ENCODE measurements at places on chromosomes 2 and 18.

- no peak for DNase-seq
Observed at GRCh38 chr2:9791711-9792110, 51.6 kb upstream of the TAF1B start.

- DNase-seq = no peak
Observed at GRCh38 chr18:78793313-78794070, 186.1 kb upstream of the SALL3 start.

GRCh38 chr2:39234754-39235153 is 9.0 kb downstream of the CDKL4 start:
- no peak for DNase-seq

- peak; percentile 87 for DNase-seq
Observed at GRCh38 chr2:36516136-36516870, 81.7 kb downstream of the FEZ2 start.

DNA sequence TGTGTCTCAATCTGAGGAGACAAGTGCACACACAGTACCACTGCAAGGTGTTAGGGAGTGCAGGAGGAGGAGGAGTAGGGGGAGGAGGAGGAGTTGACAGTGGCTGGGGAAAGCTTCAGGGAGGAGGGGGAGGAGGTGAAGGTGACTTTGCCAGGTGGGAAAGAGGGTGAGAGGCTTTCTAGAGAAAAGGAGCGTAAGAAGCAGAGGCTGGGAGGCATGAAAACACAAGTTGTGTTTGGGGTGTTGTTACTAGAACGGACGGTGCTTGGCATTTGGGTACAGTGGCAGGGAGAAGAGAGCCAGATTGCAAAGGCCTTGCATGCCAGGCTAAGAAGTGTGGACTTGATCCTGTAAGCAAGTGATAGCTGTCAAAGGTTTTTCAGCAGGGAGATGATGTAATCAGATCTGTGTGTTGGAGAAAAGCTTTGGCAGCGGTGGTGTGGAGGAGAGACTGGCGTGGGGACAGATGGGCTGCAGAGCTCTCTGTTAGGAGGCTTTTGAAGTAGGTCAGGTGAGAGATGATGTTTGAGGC is 16.2 kb downstream of the TANC1 start:
- no peak for DNase-seq

DNA sequence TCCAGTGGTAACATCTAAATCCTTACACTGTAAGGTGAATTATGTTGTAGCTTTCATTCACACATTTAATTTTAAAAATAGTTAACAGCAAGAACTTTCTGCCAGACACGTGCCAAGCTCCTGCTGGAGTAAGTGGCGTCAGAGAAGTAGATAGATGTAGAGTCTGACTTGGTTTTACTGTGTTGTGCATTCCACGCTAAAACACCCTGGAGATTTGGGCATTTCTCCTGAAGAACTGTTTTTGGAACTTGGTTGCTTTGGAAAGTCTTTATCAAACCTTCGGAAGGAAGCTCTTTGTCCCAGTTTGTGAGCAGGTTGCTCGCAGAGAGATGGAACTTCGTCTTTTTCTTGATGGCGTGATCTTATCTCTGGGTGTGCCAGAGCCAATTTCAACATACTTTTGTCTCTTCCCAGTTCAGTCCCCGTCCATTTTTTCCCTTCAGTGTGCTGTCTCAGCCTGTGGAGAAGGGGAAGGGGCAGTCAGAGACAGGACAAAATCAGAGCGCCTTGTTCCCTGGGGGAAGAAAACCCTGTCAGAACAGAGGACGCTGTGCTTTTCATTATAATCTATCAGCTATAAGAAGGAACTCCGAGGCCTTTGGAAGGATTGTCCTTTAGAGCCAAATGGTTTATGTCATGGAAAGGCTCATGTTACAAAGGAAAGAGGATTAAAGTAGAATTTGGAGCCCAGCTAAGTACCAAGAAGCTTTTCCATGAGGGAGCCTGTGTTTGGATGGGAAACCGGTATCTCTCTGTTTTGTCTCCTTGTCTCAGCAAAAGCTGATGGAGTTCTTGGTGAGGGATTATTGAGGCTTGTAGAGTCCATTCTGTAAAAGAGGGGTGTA is 18.9 kb downstream of the GRHL1 start:
- DNase-seq = no peak

DNA sequence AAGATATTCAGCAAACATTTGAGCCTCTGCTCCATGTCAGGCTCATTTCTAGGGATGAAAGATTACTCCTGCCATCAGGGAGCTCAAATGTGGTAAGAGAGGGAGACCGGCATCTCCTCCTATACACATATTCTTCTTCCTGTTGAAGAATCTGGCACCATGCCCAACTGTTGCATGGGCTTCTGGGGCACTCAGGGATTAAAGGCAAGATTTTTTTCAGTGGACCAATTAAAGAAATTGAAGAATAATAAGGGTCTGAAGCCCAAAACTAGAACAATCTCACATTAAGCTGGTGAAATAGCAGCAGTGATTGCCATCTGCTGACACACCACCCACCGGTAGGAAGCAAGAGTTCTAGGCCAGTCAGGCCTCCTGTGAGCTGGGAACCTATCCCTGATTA is 145.4 kb upstream of the LYPD6 start:
- DNase-seq = no peak

GRCh38 chr2:156653675-156654074 is 217.5 kb downstream of the GPD2 start:
- DNase-seq = no peak

GRCh38 chr2:157433394-157433793 is 10.5 kb downstream of the CYTIP start:
- peak; percentile 7 for DNase-seq

DNA sequence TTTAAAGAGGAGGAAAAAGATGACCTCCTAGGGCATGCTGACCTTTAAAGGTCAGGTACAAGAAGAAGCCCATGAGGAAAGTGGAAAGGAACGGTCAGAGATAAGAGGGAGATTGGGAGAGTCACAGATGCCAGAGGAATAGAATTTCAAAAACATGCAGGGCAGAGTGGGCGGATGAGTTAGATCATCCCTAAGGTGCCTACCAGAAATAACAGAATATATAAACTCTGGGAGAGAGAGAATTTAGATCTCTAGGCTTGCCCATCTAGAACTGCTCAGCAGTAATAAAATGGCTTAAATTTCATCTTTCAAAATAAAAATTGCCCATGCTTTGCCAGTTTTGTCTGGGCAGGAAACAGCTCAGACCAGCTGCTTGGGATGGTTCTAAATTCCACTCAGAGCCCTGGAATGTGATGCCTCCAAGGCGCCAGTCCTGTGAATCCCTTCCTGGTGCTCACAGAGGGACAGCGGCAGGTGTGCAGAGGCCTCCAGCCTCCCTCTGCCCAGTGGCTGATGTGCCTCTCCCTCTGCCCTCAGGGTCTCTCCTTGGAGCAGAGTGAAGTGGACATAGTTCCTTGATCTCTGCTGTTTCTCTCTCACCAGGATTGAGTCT is 130.9 kb downstream of the ANTXR1 start:
- peak; percentile 71 for DNase-seq

DNA sequence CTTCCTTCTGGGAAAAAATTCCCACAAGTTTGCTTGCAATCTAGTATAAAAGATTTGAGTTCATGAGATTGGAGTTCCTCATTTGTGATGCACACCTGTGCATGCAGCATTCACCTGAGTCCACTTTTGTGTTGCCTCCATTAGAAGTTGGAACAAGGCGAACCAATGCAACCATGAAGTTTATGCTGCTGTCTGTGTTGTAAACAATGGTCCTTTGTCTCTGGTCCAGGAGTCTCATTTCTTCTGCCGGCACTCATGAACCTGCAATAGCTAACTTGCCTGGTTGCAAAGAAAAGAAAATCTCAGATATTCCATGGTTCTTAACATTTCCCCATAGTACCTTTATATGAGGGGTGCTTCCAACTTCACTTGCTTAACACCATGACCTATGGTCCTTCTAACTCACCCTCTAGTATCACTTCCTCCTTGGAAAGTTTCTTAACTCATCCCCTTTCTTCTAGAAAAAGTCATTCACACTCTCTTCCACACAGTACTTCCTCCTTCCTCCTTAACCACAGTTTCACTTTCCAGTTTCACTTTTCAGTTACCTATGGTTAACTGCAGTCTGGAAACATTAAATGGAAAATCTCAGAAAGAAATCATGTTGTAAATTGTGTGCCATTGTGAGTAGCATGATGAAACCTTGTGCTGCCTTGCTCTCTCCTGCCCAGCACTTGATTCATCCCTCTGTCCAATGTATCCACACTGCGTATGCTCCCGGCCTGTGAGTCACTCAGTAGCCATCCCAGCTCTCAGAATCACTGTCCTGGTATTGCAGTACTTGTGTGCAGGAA is 128.8 kb upstream of the TRIB2 start:
- peak; percentile 89 for DNase-seq

- DNase-seq = no peak
Observed at GRCh38 chr2:206867006-206867405, 72.3 kb upstream of the CPO start.

DNA sequence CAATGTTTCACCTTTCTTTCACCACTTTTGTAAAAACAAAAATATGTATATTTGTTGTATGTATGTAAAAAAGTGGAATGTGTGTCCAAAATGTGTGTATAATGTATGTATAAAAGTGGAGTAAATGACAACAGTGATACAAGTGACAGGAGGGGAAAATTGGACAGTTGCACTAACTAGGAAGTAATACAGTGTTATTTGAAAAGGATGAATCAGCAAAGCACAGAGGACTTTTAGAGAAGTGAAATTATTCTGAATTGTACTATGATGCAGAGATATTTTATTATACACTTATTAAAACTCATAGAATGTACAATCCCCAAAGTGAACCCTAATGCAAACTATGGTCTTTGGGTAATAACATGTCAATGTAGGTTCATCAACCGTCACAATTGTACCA is 331.3 kb upstream of the CNTNAP5 start:
- DNase-seq = no peak

DNA sequence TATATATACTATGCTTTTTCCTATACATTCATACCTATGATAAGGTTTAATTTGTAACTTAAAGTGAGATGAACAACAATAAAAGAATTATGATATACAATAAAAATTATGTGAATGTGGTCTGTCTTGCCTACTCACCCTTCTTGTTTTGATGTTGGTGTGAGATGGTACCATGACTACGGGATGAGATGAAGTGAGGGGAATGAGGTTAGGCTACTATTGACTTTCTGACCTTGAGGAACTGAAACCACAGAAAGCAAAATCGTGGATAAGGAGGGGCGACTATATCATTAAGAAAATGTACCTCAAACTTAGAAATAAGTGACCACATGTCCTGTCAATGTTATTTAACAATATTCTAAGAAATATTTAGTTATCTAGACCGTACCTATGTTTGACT is 103.9 kb upstream of the PPP1CB start:
- DNase-seq = no peak

GRCh38 chr2:217247476-217247875 is 387.6 kb upstream of the TNP1 start:
- DNase-seq = no peak

GRCh38 chr2:232276084-232276732 is 102.3 kb upstream of the ALPP start:
- DNase-seq = no peak

- DNase-seq = no peak
Observed at GRCh38 chr2:55805686-55806085, 112.0 kb upstream of the PNPT1 start.

DNA sequence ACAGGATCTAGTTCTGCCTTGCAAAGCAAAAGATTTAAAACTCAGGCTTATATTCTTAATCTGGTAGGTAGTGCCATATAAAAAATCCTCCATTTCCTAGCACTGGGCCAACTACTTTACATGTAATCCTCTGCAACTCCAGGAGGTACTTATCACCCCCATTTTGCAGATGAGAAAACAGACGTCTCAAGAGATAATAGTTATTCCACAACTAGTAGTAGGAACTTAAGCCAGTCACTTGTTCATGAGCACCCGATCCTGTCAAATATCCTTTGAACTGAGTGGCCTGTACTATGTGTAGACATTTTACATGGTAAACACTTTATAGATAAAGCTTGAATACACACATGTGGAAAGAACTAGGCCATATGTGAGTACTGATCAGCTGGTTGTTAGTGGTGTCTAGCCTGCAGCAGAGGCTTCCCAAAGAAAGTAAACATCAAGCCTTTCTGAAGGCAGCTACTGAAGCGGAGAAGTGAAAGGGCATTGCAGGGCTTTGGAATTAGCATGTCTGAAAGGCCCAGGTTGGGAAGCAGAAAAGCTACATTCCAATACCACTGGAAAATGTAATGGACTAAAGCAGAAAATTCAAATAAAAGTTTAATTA is 48.0 kb downstream of the NAB1 start:
- DNase-seq = no peak

DNA sequence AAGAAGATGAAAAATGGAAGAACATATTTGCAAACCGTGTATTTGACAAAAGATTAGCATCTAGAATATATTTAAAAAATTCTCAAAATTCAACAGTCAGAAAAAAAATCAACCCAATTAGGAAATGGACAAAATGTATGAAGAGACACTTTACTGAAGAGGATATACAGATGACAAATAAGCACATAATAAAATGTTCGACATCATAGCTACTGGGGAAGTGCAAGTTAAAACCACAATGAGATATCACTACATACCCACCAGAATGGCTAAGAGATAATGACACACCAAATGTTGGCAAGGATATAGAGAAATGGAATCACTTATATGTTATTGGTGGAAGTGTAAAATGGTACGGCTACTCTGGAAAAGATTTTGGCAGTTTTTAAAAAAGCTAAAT is 11.7 kb upstream of the NUP35 start:
- no peak for DNase-seq

GRCh38 chr2:170829036-170829435 is 12.3 kb downstream of the GAD1 start:
- DNase-seq = no peak

DNA sequence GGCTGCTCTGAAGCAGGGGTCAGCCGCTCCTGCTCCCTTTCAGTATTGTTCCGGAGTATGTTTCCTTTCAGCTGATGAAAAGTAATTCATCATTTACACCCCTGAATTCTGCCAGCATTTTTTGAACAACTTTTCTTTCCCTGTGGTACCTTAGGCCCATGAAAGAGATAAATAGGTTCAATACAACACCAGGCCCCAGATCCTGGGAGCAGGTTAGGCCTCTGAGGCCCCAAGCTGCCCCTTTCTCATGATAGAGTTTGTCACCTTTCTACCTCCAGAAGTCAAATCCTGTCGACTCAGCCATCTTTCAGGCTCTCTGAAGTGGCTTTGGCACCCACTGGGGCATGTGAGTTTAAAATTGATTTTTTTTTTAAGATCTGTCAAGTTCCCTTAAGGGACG is 1415.1 kb upstream of the ZEB2 start:
- no peak for DNase-seq

- DNase-seq = peak; percentile 98
Observed at GRCh38 chr2:97662895-97663625, 784 bp downstream of the ACTR1B start.

DNA sequence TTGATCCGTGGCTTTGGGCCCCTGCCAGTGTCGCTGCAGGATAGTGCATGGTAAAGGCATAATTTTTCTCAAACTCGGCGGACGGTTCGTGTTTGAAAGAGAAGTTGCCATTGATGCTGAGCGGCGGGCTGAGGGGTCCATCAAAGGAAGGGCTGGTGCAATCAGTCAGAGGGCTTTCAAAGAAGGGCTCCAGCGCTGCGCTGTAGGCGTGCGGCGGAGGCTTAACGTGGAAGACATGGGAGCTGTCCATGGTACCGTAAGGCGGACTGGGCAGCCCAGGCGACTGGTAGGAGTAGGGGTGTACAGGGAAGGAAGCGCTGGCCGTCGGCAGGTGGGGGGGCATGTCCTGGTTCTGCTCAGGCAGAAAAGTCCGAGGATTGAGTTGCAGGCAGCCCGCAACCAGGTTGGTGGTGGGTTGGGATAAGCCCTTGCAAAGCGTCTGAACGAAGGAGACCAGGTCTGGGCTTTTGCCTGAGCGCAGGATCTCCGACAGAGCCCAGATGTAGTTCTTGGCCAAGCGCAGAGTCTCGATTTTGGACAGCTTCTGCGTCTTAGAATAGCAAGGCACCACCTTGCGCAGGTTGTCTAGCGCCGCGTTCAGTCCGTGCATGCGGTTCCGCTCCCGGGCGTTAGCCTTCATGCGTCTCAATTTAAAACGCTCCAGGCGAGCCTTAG is 2.3 kb downstream of the NEUROD1 start:
- peak; percentile 55 for DNase-seq
